ENCODE measurements at places on chromosomes 2 and 18. TPM values are rescaled to one million over a fixed set of nuclear protein-coding genes. Genes with fewer than 3 reads are reported as not detected.

PLEK gene
- 52.2 TPM for polyA plus RNA-seq

GALNT14 gene
- 3.9 TPM for polyA plus RNA-seq

KLHL14 gene
- 0.12 TPM for polyA plus RNA-seq

TNFRSF11A gene
- 0.34 TPM for polyA plus RNA-seq

ITGA4 gene
- polyA plus RNA-seq = 0.70 TPM

Measured in adipose tissue (tissue), 3 donors.